Subcutaneous preadipocyte (primary cell): ENCODE measurements at places on chromosomes 5 and 9. TPM values are rescaled to one million over a fixed set of nuclear protein-coding genes. Genes with fewer than 3 reads are reported as not detected.

Gene ABITRAM
- total RNA-seq, result 10.0 and 10.3 TPM in 2 replicates

Gene GPR150
- total RNA-seq, result 0.20 and 0.37 TPM in 2 replicates

Gene FOXD4L4
- 0.20 TPM in 1 of 2 replicates, not detected in the other for total RNA-seq

Gene RNF183
- under 0.01 TPM in 1 of 2 replicates, not detected in the other for total RNA-seq

Gene SHROOM1
- total RNA-seq, result 3.3 and 7.8 TPM in 2 replicates

Gene SLC22A4
- 4.4 and 5.1 TPM in 2 replicates for total RNA-seq

Gene PSMB7
- 181 and 202 TPM in 2 replicates for total RNA-seq

Gene CYLC2
- not detected in 2 replicates for total RNA-seq

Gene PCDHGB7
- 5.9 and 6.6 TPM in 2 replicates for total RNA-seq

Gene TMEM215
- total RNA-seq, result not detected in 2 replicates

Gene NR5A1
- total RNA-seq, result not detected in 2 replicates

Gene CCDC69
- total RNA-seq, result 5.1 and 6.2 TPM in 2 replicates

Gene DMRT2
- 1.1 and 1.6 TPM in 2 replicates for total RNA-seq
